CD4-positive, alpha-beta memory T cell (primary cell): ENCODE measurements at places on chromosomes 3 and 15. TPM values are rescaled to one million over a fixed set of nuclear protein-coding genes. Genes with fewer than 3 reads are reported as not detected.

Gene TMED3
- total RNA-seq: 20.2 TPM

GRCh38 chr3:42856544-42856943 is 19.1 kb downstream of the CYP8B1 start:
- no peaks in the 10 kb centered on the region for H3K4me1 ChIP-seq
- H3K4me3 ChIP-seq: no peak overlapping the region
- no peaks in the 10 kb centered on the region for H3K27me3 ChIP-seq

Gene COL6A5
- not detected for total RNA-seq

GRCh38 chr3:135950941-135951340 is 14.6 kb upstream of the PPP2R3A start:
- no peaks in the 10 kb centered on the region for H3K4me1 ChIP-seq
- no peaks in the 10 kb centered on the region for H3K27me3 ChIP-seq
- H3K4me3 ChIP-seq: no peak overlapping the region
- no peaks in the 10 kb centered on the region for H3K36me3 ChIP-seq
- no peak for DNase-seq

GRCh38 chr3:50173685-50174516 is 17.5 kb upstream of the GNAT1 start:
- H3K27ac ChIP-seq: no peak overlapping the region
- H3K27me3 ChIP-seq: no peaks in the 10 kb centered on the region
- H3K4me1 ChIP-seq: no peaks in the 10 kb centered on the region
- no peak overlapping the region for H3K4me3 ChIP-seq
